Stimulated activated naive CD4-positive, alpha-beta T cell treated with Interleukin-2 at 50 U/mL for 16 hours (primary cell): ENCODE measurements at places on chromosomes 2 and 18.

DNA sequence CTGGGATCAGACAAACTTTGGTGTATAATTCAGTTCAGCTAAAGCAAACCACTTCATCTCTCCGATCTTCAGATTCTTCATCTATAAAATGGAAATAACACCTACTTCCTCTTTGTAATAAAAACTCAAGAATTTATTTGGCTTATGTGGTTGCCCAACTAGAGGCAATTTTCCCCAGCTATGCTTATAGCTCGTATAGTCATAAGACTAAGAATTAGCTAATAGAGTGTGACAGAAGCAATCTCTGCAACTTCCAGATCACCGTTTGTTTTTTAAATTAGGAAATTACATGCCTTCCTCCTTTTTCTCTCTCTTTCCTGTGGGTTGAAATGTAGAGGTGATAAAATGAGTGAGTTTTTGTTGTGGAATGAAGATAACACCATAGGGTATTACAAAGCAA, 35.3 kb upstream of the KCNF1 start:
- DNase-seq: no peak

DNA sequence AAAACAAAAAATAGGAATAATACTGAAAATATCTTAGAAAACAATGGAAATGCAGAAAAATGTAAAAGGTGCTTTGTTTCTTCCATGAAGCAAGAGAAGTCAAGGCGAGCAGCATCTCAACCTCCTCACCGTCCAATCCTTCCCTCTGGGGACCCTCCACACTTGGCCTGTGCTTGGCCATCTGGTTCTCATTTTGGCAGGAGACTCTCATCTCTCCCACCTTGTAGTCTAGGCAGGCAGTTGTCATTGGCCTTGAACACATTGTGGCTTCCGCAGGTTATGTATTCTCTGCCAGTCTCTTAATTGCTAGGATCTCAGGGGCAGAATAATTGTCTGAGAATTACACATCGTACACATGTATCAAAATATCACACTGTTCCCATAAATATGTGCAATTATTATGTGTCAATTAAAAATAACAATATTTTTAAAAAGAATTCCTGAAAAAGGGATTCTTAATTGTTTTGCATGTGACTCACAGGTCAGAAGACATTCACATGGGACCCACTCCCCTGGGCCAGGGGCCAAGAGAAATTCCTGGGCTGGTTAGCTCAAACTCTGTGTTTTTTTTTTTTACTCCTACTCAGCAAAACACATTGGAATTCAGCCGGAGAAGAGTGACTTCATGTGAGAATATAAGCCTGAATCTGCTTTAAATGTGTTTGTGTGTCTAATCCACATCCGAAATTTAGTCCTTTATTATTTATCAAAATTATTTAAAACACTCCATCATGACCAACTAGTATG, 14.0 kb upstream of the ANKRD62 start:
- DNase-seq: no peak

DNA sequence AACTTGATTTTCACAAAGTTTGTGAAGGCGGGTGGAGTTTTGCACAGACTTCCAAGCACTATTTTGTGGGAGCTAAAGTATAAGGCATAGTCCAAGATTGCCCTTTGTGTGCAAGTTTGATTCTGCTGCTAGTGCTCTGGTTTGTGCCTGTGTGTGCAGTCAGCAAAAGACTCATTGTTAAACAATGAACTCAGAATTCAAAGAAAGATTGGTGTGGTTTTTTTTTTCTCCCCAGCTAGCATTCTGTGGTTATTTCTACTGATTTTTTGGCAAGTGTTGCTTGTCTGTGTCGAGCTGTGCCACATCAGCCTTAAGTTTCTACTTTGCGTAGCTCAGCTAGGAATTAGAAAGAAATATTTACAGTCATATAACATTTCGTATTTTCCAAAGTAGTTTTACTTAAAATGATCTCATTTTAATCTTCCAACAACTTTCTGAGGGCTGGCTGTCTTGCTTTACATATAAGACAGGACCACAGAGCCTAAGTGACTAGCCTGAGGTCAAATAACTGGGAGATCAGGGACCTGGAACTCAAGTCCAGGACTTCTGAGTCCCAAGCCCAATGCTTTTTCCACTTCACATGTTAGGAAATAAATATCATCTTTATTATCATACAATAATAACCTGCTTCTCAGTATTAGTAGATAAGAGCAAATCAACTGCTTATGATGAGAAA, 69.8 kb downstream of the BABAM2 start:
- DNase-seq: peak; percentile 5

GRCh38 chr18:21702602-21703001, 2.0 kb downstream of the ABHD3 start:
- DNase-seq: no peak

GRCh38 chr18:51361130-51361860, 163.8 kb upstream of the MEX3C start:
- DNase-seq: no peak

DNA sequence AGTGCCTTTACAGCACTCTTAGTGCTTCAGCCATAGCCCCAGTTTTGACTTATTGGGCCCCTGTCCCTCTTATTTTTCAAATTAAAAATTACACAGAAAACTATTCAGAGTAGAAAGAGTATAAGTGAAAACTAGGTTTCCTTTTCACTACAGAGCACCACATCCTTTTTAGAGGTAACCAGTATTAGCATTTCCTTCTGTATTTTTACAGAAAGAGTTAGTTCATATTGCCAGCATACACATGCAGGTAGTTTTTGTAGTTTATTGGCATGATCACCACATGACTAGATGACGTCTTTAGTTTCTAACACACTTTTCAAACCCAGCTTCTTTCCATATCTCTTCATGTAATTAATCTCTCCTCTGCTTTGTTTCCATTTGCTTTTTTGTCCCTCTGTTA, 66.4 kb downstream of the UBE2E3 start:
- no peak for DNase-seq

- DNase-seq: no peak
These were observed 57.3 kb downstream of the INHBB start for GRCh38 chr2:120403261-120403660.

- no peak for DNase-seq
These were observed 62.7 kb downstream of the TRAPPC12 start for GRCh38 chr2:3442185-3442584.

DNA sequence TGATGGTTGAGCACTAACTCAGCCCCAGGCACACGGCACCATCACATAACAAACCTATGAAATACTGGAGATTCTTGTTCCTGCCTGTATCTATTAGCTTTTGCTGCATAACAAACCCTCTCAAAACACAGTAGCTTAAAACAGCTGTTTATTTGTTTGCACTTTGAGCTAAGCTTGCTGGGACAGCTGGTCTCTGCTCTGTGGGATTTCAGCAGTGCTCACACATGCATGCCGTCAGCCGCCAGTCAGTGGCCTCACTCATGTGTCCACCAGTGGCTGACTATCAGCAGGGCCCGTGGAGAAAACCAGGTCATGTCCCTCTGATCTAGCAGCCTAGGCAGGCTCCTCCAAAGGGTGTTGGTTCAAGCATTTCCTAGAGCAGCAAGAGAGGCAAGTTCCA, 52.8 kb upstream of the RAB12 start:
- no peak for DNase-seq

GRCh38 chr2:85012431-85012830, 41.5 kb downstream of the KCMF1 start:
- no peak for DNase-seq

DNA sequence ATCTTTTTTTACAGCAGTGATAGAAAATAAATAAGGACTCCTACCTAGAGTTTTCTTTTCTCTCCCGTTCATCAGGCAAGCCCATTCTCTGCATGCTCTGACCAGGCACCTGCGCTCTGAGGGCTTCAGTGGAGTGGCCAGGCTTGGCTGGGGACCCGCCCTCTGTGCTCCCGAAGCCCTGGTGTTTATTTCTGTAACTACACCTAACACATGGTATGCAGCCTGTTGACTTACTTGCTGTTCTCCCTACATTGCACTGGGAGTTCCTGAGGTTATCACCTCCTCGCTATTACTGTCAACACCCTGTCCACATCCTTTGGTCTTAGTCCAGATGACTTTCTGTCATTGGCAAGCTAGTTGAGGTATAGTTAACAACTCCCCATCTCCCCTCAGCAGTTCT, 317.7 kb downstream of the LPIN1 start:
- no peak for DNase-seq

DNA sequence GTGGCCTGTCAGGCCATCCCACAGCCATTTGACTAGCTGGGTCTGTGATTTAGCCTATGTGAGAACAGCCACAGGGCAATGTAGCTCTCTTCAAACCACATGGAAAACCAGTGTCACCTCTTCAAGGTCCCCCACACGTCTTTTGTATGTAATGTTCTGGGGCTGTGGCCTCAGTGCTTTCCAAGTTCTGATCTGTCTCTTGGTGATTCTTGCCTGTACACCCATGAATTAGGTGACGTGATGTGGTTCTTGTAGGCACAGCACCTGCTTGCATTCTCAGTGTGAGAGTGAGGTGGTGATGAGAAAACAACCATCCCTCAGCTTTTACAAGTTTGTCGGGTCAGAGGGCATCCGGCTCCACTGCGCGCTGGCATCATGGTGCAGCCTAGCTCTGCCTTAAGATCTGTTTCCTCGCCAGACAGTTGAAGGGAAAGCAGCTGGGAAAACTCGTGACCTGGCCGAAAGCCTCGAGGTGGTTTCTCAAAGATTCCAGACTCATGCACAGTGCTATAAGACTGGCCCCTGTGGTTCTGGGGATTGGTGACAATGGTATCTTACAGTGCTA, 125.8 kb downstream of the TANC1 start:
- no peak for DNase-seq

DNA sequence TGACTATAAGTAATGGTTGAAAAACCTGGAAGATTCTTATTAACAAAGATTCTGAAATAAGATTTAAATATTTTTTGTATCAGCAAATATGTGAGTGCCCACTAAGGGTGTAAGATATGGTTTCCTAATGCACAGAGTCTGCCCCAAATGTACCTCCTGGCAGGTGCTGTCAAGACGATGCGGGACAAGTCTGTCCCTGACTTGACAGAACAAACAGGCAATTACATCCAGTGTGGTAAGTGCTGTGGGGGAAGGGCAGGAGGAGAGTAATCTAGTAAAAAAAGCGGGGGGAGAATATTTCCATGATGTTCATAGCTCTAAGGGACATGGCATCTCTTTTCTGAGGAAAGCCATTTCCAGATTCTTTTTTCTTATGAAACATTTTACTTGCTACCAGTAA, 127.5 kb downstream of the COL4A4 start:
- DNase-seq: no peak

- DNase-seq: no peak
These were observed 148.2 kb upstream of the GLI2 start for GRCh38 chr2:120587279-120587996.

GRCh38 chr2:10707831-10708230, 13.6 kb upstream of the ATP6V1C2 start:
- no peak for DNase-seq

DNA sequence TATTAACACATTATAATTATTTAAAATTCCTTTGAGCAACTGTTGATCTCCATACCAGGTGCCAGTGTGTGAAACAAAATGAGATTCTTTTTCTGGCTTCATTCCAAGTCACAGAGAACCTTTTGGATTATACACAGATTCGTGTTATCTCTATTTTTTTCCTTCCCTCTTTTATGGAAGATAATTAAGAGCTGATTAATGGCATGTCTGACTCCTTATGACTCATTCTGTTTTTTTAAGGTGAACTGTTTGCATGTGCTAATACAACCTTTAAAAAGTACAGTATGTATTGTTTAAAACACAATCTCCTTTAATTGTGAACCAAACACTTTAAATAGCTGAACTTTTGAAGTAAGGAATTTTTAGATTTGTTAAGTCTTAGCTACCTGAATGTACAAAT, 39.3 kb downstream of the PELI1 start:
- no peak for DNase-seq

DNA sequence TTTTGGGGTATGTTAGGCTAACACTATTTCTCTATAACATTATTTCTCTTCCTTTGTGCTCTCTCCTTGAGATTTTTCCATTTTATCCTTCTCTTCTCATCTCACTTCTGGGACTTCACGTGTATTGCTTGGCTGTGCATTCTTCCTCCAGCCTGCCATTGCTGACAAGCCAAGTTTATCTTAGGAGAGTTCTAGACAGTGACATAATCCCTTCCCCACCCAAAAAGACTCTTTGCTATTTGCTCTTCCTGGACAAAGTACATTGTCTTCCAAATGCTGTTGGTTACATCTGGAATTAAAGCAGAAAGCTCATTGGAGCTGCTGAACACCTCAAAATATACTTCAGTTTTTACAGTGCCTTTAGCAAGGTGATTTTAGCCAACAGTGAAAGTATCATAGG, 8.9 kb downstream of the TSPYL6 start:
- no peak for DNase-seq

DNA sequence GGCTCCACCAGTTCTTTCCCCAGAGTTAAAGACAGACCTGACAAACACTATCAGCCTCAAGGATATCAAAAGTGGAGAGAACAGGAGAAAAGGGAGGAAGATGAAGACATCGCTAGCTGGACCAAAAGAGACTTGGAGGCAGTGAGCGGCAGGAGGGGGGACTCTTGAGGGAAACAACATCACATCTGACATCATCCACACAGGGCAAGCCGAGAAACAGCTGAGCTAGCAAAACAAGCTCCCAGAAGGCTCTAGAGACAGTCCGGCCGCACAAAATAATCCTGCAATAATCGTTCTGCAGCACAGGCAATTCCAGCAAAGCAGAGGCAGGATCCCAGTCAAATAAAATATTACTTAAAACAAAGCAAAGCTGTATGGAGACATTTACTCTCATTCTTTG, 239.8 kb downstream of the EN1 start:
- DNase-seq: no peak

DNA sequence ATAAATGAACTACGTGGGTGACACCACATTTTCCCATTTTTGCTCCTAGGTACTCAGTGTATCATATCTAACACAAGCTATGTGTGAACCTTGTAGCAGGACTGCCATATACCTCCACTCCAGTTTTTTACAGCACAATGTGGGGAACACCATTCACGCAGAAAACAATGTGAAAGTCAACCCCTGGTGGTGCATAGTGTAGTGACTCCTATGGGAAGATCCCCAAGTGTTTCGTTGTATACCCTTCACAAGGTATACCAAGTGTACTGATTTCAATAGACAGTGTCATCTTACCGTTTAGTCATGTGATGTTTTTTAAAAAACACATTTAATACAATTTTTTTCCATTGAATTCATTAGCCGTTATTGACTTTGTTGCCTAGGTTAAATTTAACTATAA, 68.1 kb downstream of the ANKRD12 start:
- DNase-seq: no peak

GRCh38 chr2:219509780-219510511, 4.3 kb upstream of the ASIC4 start:
- DNase-seq: peak; percentile 39

GRCh38 chr18:9708057-9708433, at the start of gene RAB31:
Gene RAB31, plus strand, starts transcription at chr18:9708301. Its CDS starts 105 bp downstream, at chr18:9708406.
- no peak for DNase-seq

- DNase-seq: no peak
These were observed 183.4 kb upstream of the FN1 start for GRCh38 chr2:215619022-215619958.

GRCh38 chr2:169047256-169048250, 16.4 kb upstream of the ABCB11 start:
- DNase-seq: no peak
